NCI-H2029 treated with DMSO at 0.1 percent for 48 hours (cell line): ENCODE measurements at places on chromosomes 1 and 21.

GRCh38 chr1:178962853-178963711 lies 62.6 kb upstream of the FAM20B start:
- no peak for DNase-seq

GRCh38 chr1:155072531-155073289 lies 5.9 kb upstream of the EFNA3 start:
- DNase-seq = no peak

- no peak for DNase-seq
Measured at GRCh38 chr1:150761801-150762200, 3.8 kb downstream of the CTSS start.

GRCh38 chr1:42833981-42834380 lies 12.4 kb upstream of the ZNF691 start:
- no peak for DNase-seq

DNA sequence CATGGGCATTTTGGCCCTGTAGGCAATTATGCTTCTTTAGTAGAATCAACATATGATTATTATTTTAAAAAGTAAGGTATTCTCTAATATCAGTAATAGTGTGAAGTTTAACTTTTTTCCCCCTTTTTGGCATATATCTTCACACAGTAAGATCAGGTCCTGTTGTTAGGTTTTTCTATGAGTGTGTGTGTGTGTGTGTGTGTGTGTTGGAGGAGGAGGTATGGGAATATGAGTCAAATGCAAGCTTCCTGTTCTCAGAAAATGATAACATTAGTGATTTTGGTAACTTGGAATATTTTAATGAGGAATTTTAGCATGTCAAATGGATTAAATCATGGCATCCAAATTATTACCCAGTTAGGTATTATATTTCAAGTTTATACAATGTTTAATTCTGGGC lies 65.8 kb upstream of the BCL10 start:
- DNase-seq = no peak

- DNase-seq = no peak
Measured at GRCh38 chr1:100627936-100628335, 90.0 kb downstream of the GPR88 start.

DNA sequence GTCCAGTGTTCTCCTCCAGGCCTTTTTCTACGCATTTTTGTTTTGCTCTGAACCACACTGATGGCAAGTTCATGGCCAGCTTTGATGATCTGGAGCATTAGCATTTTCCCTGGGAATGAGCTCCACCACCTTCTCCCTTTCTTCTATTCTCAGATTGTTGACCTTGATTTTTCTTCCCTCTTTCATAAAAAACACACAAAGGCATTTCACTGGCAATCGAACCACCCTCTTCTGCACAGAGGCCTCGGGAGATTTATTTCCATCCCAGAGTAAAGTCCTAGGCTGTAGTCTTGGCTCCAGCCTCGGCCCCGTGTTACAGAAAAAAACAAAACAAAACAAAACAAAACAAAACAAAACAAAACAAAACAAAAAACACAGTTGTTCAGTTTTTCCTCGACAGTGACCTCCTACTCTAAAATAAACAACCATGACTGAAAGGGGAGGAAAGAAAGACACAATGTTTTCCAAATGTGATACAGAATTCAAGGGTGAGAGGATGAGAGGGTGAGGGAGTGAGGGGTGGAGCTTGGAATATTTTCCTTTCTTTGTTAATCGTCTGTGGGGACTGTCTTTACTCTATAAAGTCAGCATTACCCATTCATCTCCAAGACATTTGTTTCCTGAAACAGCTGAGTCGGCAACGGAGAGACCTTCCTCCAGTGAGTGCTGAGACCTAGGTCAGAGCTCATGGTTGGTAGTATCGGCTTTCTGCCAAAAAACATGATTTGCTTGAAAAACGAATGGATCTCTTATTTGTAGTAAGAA lies 29.8 kb upstream of the RNF186 start:
- DNase-seq = no peak

DNA sequence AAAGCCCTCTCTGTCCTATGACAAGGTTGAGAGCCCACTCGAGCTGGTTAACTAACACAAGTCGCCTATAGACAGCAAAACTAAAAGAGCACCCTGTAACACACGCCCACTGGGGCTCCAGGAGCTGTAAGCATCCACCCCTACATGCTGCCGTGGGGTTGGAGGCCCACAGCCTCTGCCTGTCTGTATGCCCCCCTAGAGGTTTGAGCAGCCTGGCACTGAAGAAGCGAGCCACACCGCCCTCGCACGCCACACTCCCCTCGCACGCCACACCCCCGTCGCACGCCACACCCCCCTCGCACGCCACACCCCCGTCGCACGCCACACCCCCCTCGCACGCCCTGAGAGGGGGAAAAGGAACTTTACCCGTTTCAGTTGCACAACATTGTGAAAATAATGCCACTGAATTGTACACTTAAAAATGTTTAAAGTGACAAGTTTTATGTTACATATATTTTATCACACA lies 13.2 kb upstream of the HMGCL start:
- no peak for DNase-seq

GRCh38 chr1:107879346-107879745 lies 85.6 kb downstream of the VAV3 start:
- DNase-seq = no peak

DNA sequence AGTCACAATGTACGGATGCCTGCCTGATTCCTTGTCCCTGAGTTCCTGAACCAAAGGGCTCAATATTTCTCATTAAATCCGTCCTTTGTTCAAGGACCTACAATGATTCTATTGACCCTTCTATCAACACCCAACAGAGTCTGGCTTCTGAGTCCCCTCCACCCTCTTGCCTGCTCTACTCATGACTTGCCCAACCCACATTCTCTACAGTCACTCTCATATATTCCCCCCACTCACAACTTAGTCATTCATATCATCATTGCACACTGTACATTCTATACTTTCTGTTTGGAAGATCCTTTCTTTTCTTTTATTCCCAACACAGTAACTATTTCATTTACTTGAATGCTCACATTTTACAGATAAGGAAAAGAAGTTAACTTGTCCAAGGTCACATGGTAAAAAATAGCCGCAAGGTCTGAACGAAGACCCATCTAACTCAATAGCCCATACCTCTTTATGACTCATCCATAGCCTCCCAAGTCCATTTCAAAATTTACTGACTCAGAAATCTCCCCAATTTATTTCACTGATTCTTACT lies 3.6 kb downstream of the OTUD7B start:
- DNase-seq = no peak

- no peak for DNase-seq
Measured at GRCh38 chr1:231338270-231339128, at the start of gene SPRTN. Gene SPRTN, plus strand, starts transcription at chr1:231338293. Its CDS starts 91 bp downstream, at chr1:231338384.

- no peak for DNase-seq
Measured at GRCh38 chr1:31230378-31230777, 9.3 kb downstream of the NKAIN1 start.

DNA sequence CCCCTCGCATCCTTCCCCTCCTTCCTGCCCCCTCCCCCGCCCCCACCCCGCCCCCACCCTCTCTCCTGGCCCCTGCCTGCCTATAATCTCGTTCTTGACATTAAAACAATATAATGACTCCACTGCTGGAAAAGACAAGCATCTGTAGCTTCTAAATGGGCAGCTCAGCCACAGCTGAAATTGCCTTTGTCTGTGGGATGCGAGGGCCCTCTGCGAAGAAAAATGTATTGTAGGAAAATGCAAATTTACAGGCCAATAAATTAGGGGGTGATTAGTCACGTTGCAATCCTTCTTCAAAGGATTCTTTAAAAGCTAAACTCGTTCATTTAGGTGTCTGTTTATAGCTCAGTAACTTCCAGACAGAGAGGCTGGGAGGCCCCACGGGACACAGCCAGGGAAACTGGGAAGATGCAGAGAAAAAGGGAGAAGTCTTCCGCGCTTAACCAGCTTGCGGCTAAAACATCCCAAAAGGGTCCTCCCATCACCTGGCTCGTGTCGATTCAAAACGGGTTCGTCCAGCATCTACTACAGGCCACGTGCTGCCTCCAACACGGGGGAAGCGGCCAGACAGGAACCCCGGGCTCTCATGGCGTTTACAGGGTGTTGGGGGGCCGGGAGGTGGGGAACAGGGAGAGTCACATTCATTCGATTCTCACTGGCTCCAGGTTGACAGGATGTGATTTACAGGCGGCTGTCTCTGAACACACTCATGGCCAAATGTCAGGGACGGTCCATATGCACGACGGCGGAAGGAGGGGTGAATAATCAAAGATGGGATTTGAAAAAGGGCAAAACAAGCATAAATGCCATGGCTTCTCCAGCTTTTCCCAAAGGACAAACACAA lies 100.5 kb upstream of the ZBTB40 start:
- DNase-seq = no peak

GRCh38 chr1:161130266-161130665 lies 2.2 kb downstream of the DEDD start:
- DNase-seq = no peak

DNA sequence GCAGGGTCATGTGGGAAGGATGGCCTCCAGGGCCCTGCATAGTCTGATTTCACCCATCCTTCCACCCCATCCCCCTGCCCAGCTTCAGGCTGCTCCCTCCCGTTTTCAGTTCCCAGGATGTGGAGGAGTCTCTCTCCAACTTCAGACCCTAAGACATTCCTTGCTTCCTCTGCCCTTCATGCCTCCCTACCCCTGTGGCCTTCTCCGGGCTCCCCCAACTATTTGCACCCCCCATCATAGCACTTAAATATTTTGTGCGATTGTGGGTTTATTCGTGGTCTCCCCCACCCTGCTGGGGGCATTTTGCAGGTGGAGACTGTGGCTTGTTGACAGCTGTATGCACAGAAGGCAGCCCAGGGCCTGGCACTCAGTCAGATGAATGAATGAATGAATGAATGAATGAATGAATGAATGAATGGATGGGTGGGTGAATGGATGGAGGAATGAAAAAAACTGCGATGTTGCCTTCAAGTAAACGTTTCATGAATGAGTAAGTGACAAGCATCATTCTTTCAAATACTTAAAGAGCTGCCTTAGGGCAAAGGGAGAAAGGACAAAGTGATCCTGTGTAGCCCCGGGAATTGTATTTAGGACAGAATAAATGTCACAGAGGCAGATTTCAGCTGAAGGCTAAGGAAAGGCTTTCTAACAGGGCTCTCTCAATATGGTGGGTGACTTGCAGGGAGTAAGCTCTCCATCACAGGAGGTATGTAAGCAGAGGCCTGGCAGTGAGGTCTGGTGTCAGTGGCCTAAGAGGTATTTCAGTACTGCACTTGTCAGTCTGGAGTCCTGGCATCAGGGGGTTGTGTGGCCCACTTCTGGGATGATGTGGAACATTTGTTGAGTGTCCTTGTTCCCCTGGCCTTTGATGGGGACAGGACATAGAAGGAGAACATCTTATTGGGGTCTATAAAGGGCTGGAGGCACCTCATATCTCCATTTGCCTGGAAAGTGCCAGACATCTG lies 156.4 kb downstream of the PTPRU start:
- DNase-seq = no peak

DNA sequence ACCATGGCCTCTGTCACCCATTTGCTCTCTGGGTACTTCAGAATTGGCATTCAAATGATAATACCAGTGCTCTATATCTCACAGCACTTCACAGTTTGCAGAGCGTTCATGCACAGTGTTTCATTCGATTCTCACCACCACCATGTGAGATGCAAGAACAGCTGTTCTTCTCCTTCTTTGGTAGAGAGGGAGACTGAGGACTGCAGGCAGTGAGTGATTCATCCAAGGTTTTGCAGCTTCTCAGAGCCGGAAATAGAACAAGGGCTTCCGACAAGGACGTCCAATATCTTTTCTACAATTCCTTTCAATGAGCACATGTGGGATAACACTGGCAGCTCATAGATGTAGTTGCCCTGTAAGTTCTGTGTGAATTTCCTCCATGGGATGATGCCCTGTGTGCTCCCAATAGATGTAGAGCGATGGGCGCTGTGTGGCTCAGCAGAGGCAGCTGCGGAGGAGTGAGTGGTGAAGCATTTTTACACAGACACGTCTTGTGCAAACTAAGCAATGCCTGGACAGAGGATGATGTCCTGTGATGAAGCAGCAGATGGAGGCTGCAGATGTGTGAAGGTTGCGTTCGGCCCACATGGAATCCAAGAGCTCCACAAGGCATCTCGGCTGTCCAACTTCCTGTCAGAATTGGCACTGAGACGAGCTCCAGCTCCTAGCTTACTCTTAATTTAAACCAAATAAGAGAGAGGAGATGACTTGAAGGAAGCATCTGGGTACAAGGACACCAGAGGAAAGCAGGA lies 24.9 kb downstream of the MT1HL1 start:
- DNase-seq = no peak
